GM13976 (cell line): ENCODE measurements at places on chromosomes 16 and 17.

DNA sequence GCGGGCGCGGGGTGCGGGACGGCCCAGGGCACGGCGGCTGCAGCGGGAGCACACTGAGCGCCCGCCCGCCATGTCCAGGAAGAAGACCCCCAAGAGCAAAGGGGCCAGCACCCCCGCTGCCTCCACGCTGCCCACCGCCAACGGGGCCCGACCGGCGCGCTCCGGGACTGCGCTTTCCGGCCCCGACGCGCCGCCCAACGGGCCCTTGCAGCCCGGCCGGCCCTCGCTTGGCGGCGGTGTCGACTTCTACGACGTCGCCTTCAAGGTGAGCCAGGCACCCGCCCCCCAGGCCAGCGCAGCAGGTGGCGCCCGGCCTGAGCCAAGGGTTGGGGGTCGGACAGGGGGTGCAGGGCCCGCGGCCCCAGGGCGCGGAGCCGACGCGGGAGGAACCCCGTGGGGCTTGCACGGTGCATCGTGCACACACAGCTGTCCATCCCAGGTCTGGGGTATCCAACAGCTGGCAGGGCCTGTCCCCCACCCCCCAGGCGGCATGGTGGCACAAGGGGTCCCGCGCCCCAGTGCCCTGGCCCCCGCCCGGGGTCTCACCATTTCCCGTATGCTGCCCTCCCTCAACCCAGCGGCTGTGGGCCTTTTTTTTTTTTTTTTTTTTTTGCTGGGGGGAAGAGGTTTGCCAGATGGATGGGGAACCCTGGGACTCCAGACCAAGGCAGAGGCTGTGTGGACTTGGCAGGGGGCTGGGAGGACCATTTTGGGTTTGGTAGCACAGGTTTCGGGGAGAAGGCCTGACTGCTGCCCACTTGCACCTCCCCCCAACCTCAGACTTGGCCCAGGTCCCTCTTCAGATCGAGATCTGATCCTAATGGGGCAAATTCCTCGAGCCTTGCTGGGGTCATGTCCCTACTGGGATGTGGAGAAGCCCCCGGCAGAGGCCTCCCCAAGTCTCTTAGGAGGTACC, 547 bp downstream of the RAB26 start:
- peak; percentile 64 for DNase-seq

GRCh38 chr16:67445913-67446907, 15.3 kb downstream of the HSD11B2 start:
- DNase-seq: no peak

DNA sequence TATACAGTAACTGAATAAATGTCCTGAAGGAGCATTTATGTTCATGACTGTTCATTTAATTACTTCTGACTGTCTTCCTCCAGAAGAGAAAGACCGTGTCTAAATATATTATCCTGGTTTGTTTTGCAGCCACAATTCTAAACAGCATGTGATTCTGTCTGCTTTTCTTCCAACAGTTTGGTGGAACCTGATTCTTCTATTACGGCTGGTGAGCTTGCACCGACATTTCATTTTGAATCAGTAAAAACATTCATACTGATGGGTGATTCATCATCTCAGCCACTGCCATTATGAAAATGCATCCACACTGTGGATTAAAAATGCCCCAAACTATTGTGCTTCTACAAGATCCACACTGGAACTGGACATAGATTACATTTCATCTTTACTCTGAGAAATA, 16.9 kb downstream of the KNOP1 start:
- DNase-seq: no peak

- DNase-seq: no peak
These were observed 1.3 kb downstream of the CMTR2 start for GRCh38 chr16:71287911-71288310.

DNA sequence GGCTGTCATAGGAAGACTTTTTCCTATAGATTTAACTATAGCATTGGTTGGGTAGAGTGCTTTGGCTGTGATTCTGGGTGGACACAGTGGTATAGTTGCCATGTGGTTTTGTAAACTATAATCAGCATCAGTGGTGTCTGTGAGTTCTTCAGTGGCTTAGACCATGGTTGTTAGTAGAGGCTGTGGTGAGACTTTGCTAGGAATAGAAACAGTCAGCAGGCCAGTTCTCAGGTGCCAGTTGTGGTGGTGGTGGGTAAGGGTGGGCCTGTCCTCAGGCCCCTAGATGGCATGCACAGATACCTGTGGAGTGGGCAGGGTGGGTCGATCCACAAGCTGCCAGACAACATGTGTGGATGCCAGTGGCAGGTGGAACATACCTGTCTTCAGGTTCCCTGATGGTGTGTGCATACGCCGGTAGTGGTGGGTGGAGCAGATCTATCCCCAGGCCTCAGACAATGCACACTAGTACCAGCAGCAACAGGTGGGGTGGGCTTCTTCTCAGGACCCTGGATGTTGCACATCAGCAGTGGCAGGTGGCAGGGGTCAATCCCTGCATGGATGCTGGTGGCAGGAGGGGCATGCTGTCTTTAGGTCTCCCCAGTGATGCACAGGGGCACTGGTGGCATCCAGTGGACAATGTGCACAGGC, 28.4 kb upstream of the GINS3 start:
- DNase-seq: no peak

GRCh38 chr17:45313421-45313771, 3.4 kb downstream of the MAP3K14 start:
- no peak for DNase-seq

- DNase-seq: no peak
These were observed 42.9 kb downstream of the CPD start for GRCh38 chr17:30421592-30421991.

DNA sequence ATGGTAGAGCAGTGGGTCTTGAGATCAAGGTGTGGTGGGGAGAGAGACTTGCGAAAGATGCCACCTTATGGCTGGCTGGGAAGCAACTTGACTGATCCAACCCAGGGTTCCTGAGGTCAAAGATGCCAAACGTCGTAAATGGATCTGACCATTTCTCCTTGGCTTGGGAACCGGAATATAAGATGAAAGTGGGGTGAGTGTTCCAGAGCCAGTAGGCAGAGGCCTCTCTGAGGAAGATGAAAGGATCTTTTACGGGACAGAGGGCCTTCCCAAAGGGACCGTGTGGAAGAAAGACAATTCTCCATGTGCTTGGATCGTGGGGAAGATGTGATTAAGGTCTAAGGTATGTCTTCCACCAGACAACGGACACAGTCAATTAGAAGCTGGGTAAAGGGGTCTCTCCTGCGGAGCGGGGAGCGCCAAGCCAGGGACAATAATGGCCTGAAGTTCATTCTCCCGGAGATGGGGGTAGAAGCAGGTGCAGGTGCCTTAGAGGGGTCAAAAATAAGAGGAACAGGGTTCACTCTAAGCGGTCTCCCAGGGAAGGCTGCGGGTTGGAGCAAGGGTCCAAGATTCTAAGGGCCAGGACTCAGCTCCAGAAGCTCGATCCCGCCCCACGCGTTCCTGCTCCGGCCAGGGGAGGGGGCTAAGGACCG, 800 bp downstream of the FXR2 start:
- DNase-seq: no peak

DNA sequence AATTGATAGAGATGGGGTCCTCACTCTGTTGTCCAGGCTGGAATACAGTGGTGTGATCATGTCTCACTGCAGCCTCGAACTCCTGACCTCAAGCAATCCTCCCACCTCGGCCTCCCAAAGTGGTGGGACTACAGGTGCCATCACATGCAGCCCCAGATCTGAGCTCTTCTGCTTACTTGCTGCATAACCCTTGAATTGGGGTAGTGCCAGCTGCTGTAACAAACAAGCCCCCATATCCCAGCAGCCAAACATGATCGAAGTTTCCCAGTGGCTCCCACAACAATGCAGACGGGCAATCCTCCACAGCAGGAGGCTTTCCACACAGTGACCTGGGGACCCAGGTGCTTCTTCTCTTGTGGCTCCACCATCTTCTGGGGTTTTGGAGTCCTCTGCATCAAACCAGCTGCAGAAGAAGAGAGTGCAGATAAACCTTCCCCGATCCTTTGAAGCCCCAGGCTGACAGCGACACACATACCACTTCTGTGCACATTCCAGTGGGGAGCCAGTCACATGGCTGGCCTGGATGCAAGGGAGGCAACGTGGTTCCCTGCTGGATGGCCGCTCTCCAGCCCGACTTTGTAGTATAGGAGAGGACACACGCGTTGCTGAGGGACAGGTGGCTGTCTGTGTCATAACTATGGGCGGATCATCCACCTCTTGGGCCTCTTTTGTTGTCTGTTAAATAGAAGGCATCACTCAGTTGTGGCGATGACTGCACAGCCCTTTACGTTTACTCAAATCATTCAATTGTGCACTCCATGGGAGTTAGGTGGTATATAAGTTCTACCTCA, 16.7 kb downstream of the SBK1 start:
- no peak for DNase-seq

DNA sequence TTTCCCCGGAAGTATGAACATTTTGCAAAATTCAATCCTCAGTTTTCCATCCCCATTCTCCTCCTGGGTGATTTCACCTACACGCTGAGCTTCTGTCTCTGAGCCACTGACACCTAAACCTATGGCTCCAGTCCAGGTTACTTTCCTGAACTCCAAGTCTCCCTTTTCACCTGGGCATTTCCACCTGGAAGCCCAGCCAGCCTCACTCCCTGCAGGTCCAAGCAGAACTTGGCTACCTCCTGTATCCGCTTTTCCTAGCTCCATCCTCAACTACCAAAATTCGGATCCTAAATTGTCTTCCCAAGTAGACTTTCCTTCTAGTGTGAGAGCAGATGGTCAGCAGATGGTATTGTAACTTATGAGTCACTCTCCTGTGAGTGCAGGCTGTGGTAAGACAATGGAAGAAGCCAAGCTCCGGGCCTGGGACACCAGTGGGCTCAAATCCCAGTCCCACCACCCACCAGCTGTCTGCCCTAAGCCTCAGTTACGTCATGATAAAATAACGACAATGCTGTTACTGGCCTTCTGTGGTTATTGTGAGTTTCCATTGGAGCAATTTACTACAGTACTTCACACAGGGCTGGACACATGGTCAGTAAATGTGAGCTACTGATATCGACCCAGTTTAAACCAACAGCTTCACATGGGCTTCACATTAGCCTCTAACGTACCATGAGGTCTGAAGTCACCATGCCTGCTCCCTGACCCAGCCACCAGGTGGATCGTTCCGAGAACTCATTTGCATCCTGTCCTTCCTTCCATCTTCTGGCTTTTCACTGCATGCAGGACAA, 33.3 kb downstream of the PECAM1 start:
- no peak for DNase-seq

DNA sequence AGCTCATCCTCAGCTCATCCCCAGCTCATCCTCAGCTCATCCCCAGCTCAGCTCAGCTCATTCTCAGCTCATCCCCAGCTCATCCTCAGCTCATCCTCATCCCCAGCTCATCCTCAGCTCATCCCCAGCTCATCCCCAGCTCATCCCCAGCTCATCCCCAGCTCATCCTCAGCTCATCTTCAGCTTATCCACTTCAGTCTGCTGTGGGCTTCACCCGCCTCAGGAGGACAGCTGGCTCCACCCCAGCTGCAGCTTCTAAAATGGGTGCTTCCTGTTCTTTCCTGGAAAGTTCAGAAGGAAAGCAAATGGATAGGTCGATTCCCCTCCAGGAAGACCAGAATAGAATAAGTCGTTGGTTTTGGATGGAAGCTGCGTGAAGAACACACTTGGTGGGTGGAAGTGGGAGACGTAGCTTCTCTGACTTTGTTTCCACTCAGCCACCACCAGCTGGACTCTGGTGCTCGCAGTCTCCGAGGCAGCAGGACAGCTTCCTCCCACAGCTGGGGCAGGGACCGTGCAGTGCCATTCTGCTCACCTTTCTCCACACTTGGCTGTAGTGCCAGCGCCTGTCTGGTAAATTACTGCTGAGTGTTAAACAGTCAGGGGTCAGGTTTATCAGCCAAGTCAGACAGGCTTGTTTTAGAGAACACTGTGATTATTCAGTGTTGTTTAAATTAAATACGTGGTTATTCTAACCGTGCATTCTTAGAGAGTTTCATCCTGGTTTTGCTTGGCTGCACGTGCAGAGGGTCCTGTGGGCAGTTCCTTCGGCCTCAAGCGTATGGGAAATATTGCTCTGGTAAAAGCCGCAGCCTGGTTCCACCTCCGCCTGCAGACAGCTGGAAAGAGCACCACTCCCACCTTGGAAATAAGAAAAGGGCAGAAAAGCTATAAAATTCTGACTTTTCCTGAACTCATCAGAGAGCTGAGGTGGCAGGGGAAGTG, 61.0 kb upstream of the CHMP6 start:
- DNase-seq: no peak

- no peak for DNase-seq
These were observed 18.5 kb downstream of the PLLP start for GRCh38 chr16:57265850-57266530.

- DNase-seq: no peak
These were observed 24.4 kb downstream of the RBL2 start for GRCh38 chr16:53458635-53459034.

- DNase-seq: no peak
These were observed 39.9 kb upstream of the CCDC182 start for GRCh38 chr17:57785022-57785421.

DNA sequence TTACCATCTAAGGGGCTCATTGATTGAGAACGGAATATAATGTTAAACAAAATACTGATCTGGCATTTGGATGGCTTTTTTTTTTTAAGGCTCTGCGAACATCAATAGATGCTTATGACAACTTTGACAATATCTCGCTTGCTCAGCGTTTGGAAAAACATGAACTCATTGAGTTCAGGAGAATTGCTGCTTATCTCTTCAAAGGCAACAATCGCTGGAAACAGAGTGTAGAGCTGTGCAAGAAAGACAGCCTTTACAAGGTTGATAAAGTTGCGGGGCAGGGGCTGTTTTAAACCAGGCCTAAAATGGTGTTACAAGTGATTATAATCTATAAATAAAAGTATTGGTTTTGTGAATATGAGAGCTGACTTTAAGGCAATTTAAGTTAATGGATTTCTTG, 22.3 kb downstream of the PTRH2 start:
- DNase-seq: no peak

GRCh38 chr17:804541-805435, 22.6 kb downstream of the MRM3 start:
- DNase-seq: no peak

DNA sequence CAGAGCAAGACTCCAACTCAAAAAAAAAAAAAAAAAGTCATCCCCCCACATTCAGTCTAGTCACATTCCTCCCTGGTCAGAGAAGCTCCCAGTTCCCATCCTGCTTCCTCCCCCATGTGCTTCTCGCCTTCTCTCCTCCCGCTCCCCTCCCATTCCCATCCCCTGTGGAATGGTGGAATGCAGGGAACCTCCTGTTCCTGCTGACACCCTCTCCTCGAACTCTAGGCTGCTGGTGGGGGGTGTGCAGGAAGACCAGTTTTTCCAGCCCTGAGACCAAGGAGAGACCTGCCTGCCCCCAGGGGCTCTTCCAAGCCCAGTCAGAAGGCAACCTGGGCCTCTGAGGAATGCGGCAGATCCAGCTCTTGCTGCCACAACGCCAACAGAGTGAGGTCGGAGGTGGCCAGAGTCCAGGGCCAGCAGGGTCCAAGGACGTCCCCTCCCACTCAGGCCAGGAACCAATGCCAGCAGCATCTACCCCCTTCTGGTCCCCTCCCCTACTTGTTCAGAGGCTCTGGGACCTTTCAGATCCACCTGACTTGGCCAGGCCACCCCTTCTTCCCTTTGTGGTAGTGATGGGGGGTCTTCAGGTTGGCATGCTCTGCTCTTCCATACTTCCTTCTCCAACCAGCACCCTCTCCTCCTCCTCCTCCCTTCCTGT, 39.3 kb upstream of the TAC4 start:
- DNase-seq: no peak
